ENCODE measurements at places on chromosomes 11 and 22.

GRCh38 chr22:39283322-39284141 lies 35.9 kb downstream of the RPL3 start:
- no peak for DNase-seq

GRCh38 chr11:130828741-130829140 lies 87.5 kb downstream of the SNX19 start:
- DNase-seq: no peak

DNA sequence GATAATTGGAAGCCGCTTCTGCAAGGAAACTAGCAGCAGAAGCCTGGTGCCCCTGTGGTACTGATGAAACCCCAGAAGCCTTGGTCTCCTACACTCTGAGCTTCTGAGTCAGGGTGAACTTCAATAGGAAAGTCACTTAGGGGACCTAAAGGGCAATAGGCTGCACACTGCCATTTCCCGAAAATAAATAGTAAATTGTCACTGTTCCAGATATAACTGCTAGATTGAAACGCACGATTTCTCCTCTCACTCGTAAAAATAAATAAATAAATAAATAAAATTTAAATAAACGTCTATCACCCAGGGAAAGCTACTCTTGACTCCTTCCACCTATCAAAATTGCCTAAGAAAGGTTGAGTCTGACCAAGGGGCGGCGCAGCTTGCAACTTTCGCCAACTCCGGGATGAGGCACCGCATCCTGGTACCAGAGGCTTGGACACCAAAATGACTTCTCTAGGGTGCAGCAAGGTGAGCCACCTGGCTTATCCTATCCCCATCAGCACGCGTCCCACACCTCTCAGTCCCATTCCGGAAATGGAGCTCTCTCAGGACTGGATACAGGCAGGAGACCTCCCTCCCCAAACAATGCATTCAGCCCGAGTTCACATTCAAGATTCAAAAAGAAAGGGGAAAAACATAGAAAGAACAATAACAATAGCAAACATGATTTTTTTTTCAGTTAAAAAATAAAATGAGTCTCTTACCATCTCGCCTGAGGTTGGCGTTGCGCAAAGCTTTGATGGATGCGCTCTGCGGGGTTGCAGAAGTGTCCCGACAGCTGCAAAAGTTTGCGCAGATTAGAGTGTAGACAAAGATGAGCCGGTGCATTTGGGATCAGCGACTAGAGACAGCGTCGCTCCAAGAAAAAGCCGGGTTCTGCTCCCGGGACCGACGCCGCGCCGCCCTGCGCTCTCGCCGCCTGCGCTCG lies 583 bp downstream of the PDGFD start:
- no peak for DNase-seq

DNA sequence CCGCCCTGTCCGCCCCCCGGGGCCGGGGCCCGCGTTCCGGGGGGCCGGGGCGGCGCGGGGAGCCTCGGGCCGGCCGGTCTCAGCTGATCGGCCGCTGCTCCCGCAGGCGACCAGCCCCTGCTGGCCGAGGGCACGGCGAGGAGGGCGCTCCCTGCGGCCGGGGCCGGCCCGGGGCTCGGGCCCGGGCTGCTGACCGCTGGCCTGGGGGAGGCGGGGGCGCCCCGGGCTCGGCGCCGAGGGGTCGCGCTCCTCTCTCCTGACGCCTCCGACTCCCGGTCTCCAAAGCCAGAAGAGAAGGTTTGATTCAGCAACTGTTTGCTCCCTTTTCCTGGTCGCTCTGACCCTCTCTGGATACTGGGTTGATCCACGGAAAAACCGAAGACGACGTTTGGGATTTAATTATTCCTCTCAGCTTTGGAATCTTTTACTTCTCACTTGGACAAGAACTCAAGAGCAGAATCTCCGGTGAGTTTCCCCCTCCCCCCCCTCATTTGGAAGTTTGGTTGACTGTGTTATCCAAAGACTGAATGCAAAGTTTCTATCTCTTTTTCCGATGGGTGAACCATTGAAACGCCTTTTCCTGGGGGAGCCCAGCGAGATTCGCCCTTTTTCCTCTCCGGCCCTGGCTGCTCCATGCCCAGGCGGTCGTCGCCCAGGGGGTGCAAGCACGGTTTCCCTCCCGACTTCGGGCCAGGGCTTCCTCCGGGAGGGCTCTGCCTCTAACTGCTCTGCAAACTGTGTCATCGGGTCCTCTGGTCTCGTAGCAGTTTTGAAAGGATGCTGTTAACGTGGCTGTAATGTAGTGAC lies 725 bp downstream of the KDM2A start:
- DNase-seq: no peak

- no peak for DNase-seq
Observed at GRCh38 chr11:131668500-131669400, 298.3 kb downstream of the NTM start.

DNA sequence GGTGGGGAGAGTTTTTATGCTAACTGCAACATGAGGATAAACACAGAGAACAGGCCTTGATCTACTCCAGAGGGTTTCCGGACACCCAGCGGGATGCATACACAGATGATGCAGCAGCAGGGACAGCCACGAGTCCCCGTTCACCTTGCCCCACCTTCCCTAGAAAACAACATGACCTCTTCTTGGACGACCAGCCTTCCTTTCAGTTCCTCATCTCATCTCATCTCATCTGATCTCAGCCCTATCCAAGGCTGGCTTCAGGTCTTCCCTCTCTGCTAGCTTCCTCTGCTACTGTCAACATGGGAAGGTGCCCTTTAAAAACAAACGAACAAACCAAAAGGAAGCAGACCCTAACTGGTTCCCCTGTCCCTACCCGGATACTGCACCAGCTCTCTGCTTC lies 1356.2 kb downstream of the TBC1D22A start:
- DNase-seq: no peak

- DNase-seq: no peak
Observed at GRCh38 chr11:130467116-130467900, 18.9 kb downstream of the ADAMTS15 start.

- peak; percentile 26 for DNase-seq
Observed at GRCh38 chr11:9280655-9281301, 15.6 kb upstream of the DENND5A start.

DNA sequence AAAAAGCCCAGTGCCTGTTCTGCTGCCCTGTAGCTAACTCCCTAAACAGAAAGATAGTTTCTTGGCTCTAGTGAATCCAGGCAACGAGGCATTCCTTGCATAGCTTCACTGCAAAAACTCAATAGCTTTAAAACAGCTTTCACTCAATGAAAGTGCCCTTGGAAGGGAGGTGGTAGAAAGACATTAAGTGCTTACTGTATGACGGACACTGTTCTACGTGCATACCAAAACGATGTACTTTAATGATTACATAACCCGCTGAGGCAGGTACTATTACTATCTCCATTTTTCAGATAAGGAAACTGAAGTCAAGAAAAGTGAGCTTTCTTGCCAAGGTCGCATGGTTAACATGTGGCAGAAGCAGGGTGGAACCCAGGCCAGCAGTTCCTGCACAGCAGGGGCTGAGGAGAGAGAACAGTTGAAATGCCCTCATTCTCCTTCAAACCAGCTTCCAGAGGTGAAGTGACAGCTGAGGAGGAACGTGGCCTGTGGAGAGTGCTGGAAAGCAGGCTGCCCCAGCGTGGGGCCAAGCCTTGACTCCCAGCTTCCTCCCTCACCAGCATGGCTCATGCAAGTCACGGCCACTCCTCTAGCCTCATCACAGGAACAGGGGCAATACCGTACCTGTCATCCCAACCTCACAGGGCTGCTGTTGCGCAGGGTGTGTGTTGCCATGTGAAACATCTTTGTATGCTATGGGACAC lies 227.5 kb upstream of the NARS2 start:
- no peak for DNase-seq

DNA sequence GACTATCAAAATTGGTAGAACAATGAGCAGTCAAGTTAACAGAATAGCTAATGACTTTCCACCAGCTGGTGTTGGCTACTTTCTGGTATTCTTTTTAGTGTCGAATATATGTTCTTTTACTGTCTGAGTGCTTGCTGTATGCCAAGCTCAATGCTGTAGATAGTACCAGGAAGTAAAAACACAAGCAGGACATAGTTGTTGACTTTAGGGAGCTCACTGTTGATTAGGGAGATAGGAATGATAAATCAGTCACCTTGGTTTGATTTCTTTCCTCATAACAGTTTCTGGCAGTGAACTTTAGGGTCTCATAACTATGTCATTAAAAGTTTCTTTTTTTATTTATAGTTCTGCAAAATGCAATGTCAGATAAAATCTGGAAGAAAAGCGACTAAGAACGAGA lies 9.0 kb downstream of the HMGXB4 start:
- no peak for DNase-seq

DNA sequence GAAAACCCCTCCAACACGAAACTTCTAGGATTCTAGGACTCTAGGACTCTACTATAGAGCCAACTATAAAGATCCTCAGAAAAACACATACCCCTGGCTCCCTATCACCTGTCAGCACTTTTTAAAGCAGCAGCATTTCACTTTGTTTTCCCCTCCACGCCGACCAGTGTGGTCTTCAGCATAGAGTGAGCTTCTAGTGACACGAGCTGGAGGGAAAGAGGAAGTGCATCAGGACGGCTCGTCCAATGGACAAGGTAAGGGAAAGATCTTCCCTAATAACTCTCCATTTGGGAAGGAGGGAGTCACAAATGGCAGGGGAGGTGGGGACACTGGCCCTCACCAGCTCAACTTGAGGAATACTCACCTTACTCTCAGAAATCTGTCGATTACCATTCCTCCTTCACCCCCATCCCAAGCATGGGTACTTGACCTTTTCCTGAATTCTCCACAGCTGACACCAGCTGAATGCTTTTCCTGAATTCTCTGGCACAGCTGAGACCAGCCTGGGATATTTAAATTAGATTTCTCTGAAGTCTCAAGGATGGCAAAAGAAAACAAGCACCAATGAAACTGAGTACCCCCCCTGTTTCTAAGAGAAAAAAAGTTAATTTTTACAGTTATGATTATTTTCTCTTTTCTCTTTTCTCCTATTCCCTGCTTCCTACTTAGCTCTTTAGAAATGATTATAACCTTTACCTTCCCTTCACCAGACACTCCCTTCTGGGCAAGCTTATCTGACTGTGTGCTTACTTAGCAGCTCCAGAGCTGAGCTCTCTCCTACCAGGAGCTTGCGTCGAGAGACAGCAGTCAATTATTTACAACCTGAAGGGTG lies 33.3 kb upstream of the NNMT start:
- DNase-seq: peak; percentile 70

DNA sequence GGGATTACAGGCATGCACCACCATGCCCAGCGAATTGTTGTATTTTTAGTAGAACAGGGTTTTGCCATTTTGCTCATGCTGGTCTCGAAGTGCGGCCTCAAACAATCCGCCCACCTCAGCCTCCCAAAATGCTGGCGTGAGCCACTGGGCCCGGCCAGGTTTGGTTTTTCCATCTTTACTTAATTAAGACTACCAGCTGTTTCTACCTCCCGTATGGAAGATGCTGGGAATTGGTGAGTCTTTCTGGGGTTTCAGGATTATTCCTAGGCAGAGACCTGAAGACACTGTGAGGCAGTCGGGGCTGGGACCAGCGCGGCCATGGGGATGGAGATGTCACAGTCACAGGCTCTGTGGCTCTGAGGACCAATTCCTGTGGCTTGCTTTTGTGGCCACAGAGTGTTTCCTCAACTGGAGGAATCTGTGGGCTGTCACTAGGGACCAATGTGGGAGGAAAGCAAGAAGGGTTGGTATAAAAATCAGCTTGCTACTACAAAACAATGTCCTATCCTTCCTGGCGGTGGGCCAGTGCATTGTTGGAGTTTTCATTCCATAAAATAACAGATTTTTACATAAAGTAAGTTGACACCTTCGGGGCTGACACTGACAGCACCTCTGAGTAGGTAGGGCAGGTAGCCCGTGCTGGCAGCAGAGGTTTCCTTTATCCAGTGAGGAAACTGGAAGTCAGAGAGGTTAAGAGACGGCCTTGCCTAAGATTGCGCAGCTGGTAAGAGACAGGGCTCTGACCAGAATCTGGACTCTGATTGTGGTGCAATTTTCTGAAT lies 8.4 kb upstream of the FTH1 start:
- DNase-seq: no peak

DNA sequence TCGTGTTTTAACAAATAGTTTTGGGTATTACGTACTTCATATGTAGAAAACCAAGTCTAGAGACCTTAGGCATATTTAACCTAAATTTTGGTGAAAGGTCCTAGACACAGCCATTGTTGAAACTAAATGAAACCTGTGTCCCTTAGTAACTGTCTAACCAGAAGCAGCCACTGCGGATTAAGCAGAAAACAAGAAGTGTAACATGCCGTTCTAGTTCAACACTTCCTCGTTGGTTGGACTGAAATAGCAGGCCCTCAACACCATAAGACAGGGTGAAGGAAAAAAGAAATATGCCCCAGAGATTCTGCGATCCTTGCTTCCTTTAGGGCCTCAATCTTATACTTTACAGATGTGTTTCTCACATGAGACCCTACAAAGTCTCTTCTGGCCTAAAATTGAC lies 2.0 kb downstream of the NAA40 start:
- no peak for DNase-seq

- no peak for DNase-seq
Observed at GRCh38 chr11:64659417-64660144, 63.4 kb downstream of the NRXN2 start.

- no peak for DNase-seq
Observed at GRCh38 chr11:36162883-36163434, 126.3 kb downstream of the COMMD9 start.

DNA sequence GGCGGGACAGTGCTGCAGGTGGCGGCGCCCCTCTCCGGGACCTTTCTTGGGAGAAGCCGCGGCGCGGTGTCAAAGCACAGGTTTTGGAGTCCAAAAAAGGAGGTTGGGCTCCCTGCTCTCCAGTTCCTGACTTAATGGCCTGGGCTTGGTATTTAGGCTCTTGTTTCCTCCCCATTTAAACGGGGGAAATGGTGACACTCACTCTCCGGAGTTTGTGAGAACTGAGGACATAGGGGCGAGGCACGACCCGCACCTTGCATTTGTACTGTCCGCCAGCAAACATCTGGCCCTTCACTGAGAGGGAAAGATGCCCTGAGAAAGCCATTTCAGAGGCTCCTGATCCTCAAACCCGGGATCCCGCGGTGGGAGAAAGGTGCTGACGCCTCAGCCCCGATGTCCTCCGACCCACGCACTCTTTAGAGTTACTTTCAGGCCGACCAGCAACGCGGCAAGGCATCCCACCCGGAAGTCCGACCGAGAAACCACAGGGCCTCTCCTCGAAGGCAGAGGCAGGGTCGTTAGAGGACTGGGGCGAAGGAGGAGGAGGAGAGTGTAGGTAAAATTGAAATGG lies 2.9 kb upstream of the WDR74 start:
- DNase-seq: no peak

- no peak for DNase-seq
Observed at GRCh38 chr11:59801981-59802638, 8.5 kb downstream of the MRPL16 start.

DNA sequence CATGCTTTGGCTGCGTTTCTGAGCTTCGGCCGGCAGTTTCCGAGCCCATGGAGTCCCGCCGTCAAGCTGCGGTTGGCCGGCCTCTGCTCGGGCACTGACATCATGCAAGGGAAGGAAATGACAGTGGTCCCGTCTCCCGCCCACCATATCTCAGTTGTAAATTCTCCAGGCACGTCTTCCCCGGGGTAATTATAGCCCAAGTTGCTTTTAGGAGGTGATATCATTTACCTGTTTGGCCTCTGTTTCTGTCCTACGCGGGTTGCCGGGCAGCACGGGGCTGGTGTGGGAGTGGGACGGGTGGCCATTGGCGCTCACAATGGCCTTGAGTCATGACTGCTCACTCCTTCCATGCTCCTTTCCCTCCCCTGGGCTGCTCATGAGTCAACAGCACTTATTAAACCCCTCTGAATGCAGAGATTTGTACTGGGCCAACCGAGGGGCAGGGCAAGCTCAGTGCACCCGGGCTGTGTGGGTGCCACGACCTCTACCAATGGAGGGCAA lies 4.2 kb upstream of the ANO1 start:
- DNase-seq: no peak

- DNase-seq: no peak
Observed at GRCh38 chr11:59247531-59248227, 35.0 kb upstream of the MPEG1 start.

- no peak for DNase-seq
Observed at GRCh38 chr11:22157531-22157930, 35.4 kb upstream of the ANO5 start.

Measured in NCI-H774 (cell line).